ENCODE measurements at places on chromosomes 16 and 17. TPM values are rescaled to one million over a fixed set of nuclear protein-coding genes. Genes with fewer than 3 reads are reported as not detected.

GRCh38 chr16:13529193-13529982, 390.6 kb upstream of the ERCC4 start:
- DNase-seq: no peak

DNA sequence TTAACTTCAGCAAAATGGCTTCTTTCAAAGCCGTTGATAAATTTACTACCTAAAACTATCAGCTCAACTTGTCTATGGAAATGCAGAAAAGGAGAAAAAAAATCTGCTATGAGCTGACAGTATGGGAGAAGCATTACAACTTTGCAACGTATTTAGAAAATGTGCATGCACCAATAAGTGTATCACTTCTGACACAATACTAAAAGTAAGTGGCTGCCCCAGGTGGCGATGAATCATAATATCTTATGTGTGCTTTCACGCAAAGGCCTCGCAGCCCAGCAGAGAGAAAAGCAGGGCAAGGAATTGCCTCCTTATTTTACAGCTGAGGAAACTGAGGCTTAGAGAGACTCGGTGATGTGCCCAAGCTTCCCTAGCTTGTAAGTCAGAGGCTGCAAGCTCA, 101.8 kb downstream of the SALL1 start:
- no peak for DNase-seq

- no peak for DNase-seq
Measured at GRCh38 chr16:55179852-55180585, 144.0 kb upstream of the IRX6 start.

RUSF1 gene
- 49.8 TPM for total RNA-seq

NPIPA2 gene
- 4.5 TPM for total RNA-seq

Measured in K562 (cell line).